ENCODE measurements at places on chromosomes 7 and 10.

- DNase-seq = no peak
These were observed 76.0 kb upstream of the NKX6-2 start for GRCh38 chr10:132861884-132862461.

- DNase-seq = no peak
These were observed 438.2 kb downstream of the PAXIP1 start for GRCh38 chr7:154564676-154565075.

- DNase-seq = no peak
These were observed 76.3 kb downstream of the CACNB2 start for GRCh38 chr10:18216482-18216881.

DNA sequence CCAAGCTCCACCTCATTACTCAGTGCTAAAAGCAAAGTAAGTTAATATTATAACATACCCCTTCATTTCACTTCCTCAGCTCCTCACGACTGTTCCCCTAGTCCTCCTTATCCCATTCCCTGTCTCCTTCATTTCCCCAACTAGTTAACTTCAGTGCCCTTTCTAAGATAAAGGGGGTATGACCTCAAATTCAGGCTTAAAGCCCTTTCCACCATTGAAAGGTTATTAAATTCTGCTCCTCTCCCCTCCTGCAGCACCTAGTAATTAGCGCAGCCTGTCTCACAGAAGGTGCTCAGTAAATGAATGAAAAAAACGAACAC is 1.0 kb downstream of the CRPPA start:
- DNase-seq = no peak

- DNase-seq = no peak
These were observed 52.5 kb upstream of the NKX6-2 start for GRCh38 chr10:132838346-132838970.

DNA sequence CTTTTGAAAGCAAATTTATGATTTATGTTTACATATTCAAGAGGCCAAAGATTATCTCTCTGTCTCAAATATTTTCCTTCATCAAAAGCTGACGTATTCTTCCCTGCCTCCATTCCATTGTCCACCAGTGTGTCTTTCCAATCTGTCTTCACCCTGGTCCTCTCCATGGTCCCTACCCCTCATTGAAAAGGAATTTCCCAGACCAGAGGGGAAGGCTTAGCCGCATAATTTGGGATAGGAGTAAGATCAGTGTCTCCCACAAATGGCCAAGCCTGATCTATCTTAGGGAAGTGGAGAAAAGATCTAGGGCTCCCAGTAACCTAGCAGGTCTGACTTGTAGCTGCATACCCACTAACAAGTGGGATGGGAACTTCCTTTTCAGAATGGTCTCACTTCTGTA is 46.3 kb upstream of the ZNF800 start:
- DNase-seq = no peak

- no peak for DNase-seq
These were observed 22.9 kb downstream of the CDK6 start for GRCh38 chr7:92813390-92814024.

GRCh38 chr10:86661161-86662025 is 6.9 kb upstream of the LDB3 start:
- DNase-seq = no peak

DNA sequence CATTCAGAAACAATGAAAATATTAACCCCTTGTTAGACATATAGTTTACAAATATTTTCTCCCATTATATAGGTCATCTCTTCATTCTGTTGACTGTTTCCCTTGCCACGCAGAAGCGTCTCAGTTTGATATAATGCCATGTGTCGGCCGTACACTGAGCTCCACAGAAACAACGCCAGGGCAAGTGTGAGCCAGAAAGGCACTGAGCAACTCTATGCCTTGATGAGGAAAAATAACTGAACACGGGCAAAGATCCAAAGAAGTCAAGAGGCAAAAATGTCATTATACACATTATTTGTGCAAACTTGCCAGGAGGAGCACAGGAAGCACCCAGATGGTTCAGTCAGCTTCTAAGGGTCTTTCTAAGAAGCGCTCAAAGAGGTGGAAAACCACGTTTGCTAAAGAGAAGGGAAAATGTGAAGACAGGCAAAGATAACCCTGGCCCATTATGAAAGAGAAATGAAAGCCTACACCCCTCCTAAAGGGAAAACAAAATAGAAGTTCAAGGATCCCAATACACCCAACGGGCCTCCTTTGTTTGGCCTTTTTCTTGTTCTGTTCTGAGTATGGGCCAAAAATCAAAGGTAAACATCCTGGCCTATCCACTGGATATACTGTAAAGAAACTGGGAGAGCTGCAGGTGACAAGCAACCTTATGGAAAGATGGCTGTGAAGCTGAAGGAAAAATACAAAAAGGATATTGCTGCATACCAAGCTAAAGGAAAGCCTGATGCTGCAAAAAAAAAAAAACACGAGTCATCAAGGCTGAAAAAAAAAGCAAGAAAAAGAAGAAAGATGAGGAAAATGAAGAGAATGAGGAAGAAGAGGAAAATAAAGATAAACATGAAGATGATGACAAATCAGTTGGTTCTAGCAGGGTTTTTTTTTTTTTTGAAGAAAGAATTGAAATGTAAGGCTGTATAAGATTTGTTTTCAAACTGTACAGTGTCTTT is 15.5 kb downstream of the ARHGAP12 start:
- DNase-seq = no peak

DNA sequence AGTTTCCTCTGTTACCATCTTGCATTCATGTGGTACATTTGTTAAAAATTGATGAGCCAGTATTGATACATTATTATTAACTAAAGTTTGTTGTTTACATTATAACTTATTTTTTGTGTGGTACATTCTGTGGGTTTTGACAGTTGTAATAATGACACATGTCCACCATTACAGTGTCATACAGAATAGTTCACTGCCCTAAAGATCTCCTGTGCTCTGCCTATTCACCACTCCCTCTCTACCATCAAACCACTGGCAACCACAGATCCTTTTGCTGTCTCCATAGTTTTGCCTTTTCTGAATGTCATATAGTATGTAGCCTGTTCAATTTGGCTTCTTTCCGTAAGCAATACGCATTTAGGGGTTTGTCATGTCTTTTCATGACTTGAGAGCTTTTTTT is 156.9 kb downstream of the PHF14 start:
- DNase-seq = no peak

DNA sequence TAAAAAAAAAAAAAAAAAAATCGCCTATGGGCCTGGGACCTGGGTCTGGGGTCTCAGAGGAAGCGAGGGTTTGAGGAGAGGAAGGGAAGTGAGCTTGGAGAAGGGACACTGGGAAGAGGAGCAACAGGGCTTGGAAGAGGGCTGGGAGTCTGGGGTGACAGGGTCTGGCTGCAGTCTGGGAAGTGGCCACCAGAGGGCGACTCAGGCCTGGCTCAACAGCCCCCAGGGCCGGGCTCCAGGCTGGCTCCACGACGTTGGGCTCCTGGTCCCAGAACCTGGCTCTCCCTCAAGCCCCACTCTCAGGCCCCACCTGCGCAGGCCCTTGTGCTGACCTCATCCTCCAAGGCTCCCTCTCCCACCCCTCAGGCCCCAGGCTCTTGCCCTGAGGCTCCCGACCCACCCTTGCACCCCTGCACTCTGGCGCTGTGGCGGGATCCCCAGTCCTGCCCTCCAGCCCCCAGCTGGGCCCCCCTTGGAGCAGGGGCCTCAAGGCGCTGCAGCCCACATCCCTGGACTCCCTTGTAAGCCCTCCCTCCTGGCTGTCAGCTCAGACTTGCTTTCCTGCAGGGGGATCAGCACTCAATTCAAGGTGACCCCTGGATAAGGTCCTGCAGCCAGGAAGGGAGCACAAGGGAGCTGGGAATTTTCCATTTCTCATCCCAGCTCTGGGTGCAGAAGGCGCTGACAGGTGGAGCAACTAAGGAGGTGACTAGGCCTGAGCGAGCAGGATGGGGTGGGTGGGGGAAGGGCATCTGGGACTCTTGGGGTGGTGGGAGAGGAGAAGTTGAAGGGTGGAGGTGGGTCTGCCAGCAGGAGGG is 5.4 kb upstream of the SPACDR start:
- DNase-seq = peak; percentile 90

- DNase-seq = peak; percentile 42
These were observed 9.0 kb upstream of the POR start for GRCh38 chr7:75905785-75906604.

GRCh38 chr7:151291206-151291605 is 42.7 kb upstream of the SMARCD3 start:
- no peak for DNase-seq

DNA sequence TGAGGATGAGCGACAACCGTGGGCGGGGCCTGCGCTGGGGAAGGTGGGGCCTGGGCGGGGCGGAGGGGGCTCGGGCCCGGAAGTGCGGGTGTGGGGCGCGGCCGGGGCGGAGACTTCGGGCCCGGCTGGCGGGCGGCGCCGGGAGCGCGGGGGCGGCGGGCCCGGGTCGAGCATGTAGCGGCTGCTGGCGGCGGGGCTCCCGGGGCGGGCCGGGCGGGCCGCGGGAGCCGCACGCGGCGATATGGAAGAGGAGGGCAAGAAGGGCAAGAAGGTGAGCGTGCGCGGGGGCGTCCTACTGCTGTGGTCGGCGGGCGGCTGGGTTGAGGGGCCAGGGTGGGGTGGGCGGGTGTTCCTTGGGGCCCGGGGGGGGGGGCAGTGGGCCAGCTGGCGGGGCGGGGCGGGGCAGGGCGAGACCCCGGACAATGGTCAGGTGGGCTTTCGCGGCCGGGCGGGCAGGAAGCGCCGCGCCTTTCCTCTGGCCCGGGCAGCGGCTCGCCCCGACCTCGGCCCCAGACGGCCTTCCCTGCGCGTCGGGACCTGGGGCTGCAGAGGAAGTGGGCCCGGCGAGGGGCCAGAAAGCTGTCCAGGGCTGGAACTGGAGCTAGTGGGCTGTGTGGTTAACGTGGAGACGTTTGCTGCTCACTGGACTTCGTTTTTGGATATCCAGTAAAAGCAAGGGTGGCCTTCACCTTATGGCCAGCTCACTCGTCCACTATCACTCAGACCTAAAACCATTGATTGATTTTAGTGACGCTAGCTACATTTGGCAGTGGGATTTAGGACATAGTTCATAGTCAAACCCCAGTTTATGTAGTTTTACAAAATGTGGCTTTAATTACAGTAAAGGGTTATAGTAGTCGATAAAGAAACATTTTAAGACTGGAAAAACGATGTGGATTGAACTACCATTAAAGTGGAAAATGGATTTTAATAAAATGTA is at the start of gene CCM2:
Gene CCM2, plus strand, starts transcription at position 109 of the 940 bp plus-strand sequence. Its CDS starts 133 bp downstream, at position 242.
- DNase-seq = peak; percentile 77

DNA sequence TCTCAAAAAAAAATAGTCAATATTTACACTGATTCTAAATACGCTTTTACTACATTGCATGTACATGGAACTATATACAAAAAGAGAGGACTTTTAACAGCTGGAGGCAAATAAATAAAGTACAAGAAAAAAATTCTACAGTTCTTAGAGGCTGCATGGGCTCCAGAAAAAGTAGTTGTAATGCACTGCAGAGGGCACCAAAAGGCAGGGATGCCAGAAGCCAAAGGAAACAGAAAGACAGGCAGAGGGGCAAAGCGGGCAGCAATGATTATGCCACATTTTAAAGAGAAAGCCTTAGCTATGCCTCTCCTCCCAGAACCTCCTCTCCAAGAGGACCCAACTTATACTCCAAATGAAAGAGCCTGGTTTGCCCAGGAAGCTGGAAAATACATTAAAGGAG is 11.6 kb upstream of the ADCK2 start:
- no peak for DNase-seq

- DNase-seq = no peak
These were observed 33.7 kb downstream of the CTTNBP2 start for GRCh38 chr7:117839507-117839906.

GRCh38 chr10:78299851-78300468 is 266.3 kb downstream of the RPS24 start:
- DNase-seq = no peak

- peak; percentile 82 for DNase-seq
These were observed 371.9 kb downstream of the BMPER start for GRCh38 chr7:34277016-34277802.

- DNase-seq = no peak
These were observed 23.5 kb downstream of the UPP1 start for GRCh38 chr7:48112401-48113165.

- DNase-seq = no peak
These were observed 54.2 kb downstream of the MICALL2 start for GRCh38 chr7:1404898-1405548.

DNA sequence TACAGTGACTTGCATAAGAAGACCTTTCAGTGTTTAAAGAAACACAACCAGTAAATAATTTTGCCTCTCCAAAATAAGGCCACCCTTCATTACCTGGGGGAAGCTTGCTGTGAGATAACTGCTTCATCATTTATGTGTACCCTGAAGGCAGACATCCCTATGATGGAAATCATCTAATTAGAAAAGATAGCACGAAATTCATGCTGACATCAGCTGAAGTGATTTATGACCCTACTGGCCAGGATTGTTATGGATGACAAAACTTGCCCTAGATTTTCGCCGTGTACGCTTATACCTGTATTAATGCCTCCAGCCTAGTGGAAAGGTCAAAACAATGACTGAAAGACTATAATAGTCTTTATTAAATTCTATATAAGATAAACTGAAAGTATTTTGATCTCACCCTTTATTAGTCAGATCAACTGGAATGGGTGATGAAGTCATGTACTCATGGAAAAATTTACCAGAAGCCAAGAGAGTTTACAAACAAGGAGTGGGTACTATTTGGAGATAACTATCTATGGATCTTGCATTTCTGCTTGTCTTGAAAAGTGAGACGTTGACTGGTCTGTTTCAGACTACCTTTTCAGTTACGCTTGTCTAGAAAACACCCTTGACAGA is 114.2 kb downstream of the PPP1R3A start:
- no peak for DNase-seq

GRCh38 chr7:20287317-20287716 is 43.4 kb upstream of the ITGB8 start:
- DNase-seq = no peak

DNA sequence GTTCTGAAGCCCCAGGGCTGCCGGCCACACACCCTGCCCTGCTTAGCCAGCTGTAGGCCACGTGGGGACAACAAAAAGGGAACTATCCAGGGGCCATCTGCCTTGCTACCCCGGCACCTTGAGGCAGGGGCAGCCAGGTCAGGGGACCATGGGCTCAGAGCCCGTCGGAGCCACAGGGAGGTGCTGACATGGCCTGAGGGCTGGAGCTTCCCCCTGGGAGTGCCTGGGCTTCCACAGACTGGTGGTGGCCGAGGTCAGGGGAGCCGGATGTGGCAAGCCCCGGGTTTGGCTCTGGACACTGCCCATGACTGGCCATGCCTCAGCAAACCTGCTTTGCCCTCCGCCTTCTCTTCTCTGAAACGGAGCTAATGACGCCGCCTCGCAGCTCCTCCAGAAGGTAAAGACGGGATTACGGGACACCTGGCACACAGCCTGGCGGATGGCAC is 178.5 kb downstream of the EBF3 start:
- DNase-seq = no peak

- no peak for DNase-seq
These were observed 42.2 kb upstream of the A1CF start for GRCh38 chr10:50927522-50928189.

GRCh38 chr7:96116173-96116572 is 205.7 kb downstream of the SLC25A13 start:
- no peak for DNase-seq

DNA sequence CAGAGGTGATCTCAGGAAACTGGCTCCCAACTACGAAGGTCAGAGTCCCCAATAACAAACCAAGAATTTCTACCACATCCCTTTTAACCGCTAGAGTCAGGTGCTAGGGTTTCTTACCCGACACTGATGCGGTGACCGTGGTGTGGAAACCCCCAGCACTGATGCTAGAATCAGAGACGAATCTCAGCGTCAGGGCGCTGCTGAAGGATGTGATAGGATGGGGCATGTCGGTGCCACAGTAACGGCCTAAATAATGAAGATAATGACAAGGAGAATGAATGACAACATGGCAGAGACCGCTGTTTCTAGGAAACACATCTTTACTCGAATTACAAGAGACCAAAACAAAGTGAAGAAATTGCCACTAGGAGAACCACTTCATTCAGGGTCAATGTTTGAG is 131.1 kb upstream of the RSU1 start:
- DNase-seq = no peak
